MCF 10A (cell line): ENCODE measurements at places on chromosomes 3 and 15.

GRCh38 chr3:149771652-149772271 lies 19.5 kb upstream of the COMMD2 start:
- peak; percentile 56 for DNase-seq

DNA sequence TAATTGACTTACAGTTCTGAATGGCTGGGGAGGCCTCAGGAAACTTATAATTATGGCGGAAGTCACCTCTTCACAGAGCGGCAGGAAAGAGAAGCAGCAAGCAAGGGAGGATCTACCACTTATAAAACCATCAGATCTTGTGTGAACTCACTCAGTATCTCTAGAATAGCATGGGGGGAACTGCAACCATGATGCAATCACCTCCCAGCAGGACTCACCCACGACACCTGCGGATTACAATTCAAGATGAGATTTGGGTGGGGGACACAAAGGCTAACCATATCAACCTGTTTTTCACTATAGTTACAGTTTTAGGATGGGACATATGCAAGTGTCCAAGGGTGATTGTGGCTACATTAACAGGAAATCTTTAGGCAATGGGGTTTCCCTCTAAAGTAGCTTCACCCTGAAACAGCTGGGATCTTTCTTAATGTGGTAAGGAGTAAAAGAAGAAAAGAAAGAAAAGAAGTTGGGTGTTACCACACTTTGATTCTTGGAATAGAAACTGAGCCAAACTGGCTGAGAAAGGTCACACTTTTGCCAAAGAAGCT lies 453.8 kb downstream of the OTOL1 start:
- no peak for DNase-seq

DNA sequence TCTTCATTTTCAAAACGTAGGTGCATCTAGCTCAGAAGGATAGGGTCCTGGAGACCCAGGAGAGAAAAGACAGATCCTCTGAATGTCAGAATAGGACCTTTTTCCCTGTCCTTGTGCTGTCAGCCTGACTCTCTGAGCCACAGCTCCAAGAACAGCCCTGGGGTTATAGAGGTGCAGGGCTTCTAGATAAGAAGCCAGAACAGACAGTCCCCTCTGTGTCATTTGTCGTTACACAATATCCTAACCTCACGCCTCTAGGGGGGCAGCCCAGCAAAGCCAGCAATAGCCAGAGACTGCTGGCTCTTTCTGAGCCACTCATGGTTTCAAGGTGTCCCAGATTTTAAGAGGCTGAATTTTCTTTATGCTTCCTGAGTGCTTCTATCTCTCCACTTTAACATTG lies 153.2 kb upstream of the THBS1 start:
- DNase-seq: no peak

GRCh38 chr3:187520027-187520945 lies 149.9 kb downstream of the SST start:
- no peak for DNase-seq

DNA sequence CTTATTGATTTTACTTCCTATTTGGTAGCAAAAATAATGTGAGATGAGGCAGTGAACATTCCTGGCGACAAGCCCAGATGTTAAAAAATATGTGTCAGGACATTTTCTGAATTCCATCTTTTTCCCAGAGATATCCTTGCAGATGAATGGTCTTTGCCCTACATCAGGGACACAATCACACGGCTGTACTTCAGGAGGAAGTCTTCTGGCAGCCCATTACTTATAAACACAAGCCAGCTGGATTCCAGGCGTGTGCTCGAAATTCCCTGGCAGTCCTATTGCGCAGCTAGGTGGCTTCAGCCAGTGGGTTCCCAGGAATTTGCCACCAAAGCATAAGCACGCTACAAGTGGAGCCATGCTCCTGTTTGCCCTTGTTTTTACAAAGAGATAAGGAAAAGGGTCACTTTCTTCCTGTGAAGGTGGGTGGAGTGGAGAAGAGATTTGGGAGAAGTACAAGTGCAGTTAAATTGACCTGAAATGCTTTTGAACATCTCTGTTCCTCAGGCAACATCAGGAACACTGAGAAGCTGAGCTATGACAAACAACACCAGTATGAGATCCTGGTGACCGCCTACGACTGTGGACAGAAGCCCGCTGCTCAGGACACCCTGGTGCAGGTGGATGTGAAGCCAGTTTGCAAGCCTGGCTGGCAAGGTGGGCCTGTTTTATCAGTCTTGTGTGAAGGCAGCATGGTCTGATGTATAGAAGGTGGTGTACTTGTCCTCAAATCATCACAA lies 257.1 kb upstream of the TRIM42 start:
- DNase-seq: peak; percentile 14

DNA sequence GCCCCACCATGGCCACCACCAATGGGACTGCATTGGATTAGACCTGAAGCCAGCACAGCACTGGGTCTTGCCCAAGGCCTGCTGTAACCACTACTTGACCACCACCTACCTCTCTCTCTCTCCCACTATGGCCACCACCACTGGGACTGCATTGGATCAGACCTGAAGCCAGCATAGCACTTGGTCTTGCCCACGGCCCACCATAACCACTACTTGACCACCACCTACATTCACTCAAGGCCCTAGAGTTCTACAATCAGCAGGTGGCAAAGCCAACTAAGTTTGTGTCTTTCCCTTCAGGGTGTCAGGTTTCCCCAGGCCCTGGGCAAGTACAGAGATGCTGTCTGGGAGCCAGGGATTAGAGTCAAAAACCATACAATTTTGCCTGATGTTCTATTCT lies 57.6 kb downstream of the ESYT3 start:
- no peak for DNase-seq

DNA sequence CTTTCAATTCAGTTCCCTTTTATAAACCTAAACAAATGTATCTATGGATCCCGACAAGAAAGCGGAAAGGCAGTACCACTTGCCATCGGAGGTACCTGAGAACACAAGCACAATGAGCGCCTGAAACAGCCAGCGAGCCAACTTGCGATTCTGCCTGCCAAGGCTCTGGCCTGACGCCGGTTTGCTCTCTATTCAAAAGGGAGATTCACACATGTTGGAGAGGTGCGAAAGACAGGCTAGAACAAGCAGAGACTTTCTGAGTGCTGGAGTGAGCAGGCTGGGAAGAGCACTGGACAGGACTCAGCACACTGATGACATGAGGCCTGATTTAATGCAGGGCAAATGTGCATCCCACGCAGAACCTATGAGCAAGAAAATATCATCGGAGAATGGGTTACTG lies 17.7 kb upstream of the PRR23E start:
- no peak for DNase-seq

GRCh38 chr15:94848054-94848453 lies 616.7 kb downstream of the MCTP2 start:
- no peak for DNase-seq

GRCh38 chr15:82393671-82394070 lies 35.9 kb upstream of the GOLGA6L9 start:
- DNase-seq: no peak

- no peak for DNase-seq
Observed at GRCh38 chr3:112053229-112053628, 18.7 kb downstream of the TMPRSS7 start.

DNA sequence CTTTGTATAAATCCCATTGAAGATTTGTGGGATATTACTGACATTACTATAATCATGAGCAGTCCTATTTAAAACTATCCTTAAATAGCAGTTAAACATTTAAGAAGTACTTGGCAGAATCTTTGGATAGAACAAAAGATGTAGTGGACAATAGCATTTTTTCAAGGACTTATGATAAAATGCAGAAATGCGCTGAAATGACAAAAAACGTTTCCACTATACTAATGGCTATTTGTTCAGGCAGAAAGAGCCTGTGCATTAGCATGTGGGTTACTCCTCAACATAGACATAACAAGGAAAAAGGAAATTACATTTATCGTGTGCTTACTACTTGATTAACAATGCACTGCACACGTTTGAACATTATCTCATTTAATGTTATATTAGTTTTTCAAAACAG lies 80.7 kb downstream of the GADL1 start:
- no peak for DNase-seq

DNA sequence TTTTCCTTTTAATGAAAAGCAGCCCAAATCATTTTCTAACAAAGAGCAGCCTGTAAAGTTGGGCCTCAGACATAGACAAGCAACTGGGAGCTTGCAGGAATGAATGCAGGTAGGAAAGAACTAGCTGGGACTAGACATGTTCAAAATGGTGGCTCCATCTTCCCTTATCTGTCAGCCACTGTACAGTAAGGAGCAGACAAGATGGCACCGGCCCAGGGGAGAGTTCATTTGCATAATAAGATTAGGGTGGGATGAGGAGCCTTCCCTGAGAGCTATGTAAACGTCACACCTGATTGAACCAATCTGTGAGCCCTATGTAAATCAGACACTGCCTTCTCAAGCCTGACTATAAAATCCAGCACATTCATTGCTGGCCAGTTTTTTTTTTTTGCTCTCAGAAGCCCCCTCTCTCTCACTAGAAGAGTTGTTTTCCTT lies 59.7 kb upstream of the GK5 start:
- no peak for DNase-seq

GRCh38 chr3:182436547-182436946 lies 356.8 kb upstream of the ATP11B start:
- no peak for DNase-seq

- DNase-seq: no peak
Observed at GRCh38 chr3:47791193-47791855, 9.6 kb upstream of the SMARCC1 start.

DNA sequence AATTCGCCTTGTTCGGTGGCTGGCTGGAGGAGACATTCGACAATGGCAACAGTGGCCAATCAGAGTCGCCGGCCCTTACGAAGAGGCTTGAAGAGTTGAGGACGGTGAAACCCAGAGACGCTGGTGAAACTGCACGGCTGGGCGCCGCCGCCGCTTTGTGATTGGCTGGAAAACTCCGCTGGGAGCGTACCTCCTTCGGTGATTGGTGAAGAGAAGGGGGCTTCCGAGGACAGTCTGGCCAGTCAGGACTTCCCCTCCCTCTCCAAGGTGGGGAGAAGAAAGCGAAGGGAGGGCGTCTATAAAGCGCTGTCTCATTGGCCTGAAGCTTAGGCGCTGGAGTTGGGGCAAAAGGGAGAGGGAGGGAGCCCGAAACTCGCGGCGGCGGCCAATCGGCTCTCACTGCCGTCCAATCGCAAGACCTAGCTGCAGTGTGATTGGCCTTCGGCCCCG lies 554 bp upstream of the GSK3B start:
- DNase-seq: peak; percentile 100

- no peak for DNase-seq
Observed at GRCh38 chr3:177681852-177682251, 484.6 kb upstream of the TBL1XR1 start.

DNA sequence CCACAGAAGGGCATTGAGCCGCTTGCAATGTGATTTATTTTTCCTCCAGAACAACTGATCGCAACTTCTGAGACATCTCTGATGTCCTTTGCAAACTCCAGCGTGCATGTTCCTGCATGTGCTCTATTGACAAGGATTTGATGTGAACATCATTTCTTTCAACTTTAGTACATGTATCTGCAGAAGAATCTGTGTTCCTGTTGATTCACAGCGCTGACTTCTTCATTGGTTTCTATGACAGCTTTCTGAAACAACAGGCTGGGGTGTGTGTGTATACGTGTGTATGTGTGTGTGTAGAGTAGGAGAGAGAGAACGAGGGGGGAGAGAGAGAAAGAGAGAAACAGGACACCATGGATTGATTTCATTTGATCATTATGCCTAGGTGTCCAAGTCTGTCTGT lies 56.7 kb upstream of the CMTM8 start:
- no peak for DNase-seq

- no peak for DNase-seq
Observed at GRCh38 chr3:73069775-73070444, 8.5 kb downstream of the EBLN2 start.

- no peak for DNase-seq
Observed at GRCh38 chr3:78096488-78097255, 1056.8 kb downstream of the ROBO2 start.

- DNase-seq: no peak
Observed at GRCh38 chr3:122828281-122828680, 33.4 kb downstream of the SLC49A4 start.

- no peak for DNase-seq
Observed at GRCh38 chr15:84702961-84703482, 12.9 kb downstream of the SEC11A start.

DNA sequence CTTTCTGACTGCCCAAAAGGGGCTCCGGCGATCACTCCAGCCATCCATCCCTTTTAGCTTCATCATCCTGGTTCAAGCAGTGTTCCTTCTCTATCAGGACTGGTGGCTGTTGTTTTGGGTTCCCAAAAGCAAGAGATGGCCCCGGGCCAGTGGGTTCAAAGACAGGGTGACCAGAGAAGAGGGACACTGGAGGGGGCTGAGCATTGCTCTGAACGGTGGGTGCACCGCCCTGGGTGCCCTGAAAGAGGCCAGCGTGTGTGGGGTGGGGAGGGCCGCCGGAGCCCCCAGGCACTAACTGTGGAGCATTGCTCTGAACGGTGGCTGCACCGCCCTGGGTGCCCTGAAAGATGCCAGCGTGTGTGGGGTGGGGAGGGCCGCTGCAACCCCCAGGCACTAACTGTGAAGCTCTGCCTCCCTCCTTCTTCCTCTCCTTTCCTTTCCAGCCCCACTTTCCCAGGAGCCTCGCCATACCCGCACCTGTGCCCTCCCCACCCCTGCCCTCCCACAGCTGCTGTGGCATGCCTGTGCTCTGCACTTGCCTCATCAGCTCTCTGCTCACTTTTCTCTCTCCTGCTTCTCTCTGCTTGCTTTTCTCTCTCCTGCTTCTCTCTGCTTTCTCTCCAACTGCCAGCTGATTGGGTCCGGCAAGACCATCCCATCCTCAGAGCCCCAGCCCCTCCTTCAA lies 37.4 kb upstream of the OR4F6 start:
- no peak for DNase-seq

DNA sequence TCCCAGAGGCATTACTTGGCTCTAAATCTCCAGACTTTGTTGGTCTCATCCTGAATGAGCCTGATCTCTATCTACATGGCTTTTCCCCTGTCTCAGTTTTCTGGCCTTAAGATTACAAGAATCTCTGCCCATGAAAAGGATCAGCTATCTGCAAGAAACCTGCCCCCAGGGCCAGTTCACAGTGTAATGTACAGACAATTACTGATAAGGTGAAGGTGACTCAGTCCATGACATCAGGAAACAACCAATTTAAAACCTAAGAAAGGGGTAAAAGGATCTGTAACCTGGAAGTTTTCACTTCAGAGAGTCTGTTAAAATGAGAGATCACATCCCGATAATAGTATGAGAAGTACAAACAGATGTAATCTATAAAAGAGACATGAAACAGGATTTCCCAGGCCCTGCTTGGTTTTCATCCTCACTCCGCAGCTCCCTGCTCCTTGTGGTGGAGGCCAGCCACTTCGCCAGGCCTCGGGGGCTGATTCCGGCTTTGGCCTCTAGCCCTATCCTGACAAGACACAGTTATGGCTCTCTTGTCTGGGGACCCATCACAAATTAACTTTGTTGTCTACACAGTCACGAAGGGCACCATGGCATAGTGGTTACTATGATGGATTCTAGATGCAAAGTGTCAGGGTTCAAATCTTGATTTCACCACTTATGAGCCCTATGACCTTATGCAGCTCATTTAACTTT lies 136.9 kb downstream of the THSD4 start:
- DNase-seq: peak; percentile 13

GRCh38 chr3:186219211-186219638 lies 110.3 kb upstream of the ETV5 start:
- no peak for DNase-seq

- no peak for DNase-seq
Observed at GRCh38 chr15:100580414-100580813, 21.6 kb downstream of the LINS1 start.

- DNase-seq: no peak
Observed at GRCh38 chr3:39540162-39540921, 72.9 kb downstream of the MOBP start.

GRCh38 chr3:176554791-176555654 lies 642.3 kb downstream of the TBL1XR1 start:
- DNase-seq: no peak
